Panc1 (cell line): ENCODE measurements at places on chromosomes 5 and 9. TPM values are rescaled to one million over a fixed set of nuclear protein-coding genes. Genes with fewer than 3 reads are reported as not detected.
A peak's percentile ranks its signal among the peaks of the same experiment; 100 is the strongest.

GRCh38 chr9:78782234-78782633 is 485.3 kb downstream of the PSAT1 start:
- H3K4me1 ChIP-seq, result no peaks in the 10 kb centered on the region
- H3K27me3 ChIP-seq, result no peaks in the 10 kb centered on the region
- DNase-seq, result no peak

STC2 gene
- total RNA-seq, result 32.2 TPM

SKP2 gene
- total RNA-seq, result 21.5 TPM

GLRA1 gene
- not detected for total RNA-seq

CLTB gene
- 124 TPM for total RNA-seq

INSYN2B gene
- total RNA-seq, result 0.28 TPM

DNA sequence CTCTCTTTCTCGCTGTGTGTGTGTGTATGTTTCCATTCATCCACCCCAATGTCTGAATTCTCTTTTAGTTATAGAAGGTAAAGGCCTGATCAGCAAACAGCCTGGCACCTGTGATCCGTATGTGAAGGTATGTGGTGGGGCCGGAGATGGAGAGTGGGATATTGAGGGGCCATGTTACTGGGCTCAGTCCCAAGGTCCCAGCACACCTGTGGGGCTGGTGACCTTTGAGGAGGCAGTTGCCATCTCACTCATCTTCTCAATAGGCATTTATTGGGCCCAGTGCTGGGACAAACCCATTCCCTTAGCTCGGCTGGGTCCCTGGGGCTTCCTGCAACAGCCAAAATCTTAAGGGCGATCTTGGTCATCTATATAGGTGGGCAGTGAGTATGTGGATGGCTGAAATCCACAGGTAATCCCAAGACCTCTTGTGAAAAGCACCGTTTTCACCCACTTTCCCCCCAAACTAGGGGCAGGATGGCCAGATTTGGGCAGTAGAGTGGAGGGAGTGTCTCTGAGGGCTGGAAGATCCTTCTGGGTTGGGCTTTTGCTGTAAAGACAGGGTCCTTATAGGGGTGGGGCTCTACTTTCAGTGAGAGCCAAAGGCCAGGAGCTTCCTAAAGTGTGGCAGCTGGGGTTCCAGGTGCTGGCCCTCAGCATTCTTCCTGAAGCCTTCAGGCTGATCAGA is 19.6 kb downstream of the RGS3 start:
- no peaks in the 10 kb centered on the region for H3K4me1 ChIP-seq
- no peak overlapping the region for H3K4me3 ChIP-seq
- no peak for DNase-seq
- no peaks in the 10 kb centered on the region for H3K36me3 ChIP-seq
- H3K27me3 ChIP-seq, result no peaks in the 10 kb centered on the region

- H3K36me3 ChIP-seq, result no peaks in the 10 kb centered on the region
- DNase-seq, result peak; percentile 27
- H3K27ac ChIP-seq, result peak overlapping the region; percentile 26; the same call in 1 of the 2 replicates
- H3K4me3 ChIP-seq, result no peak overlapping the region
- no peaks in the 10 kb centered on the region for H3K27me3 ChIP-seq
Measured at GRCh38 chr5:125311743-125312142, 565.3 kb upstream of the ZNF608 start.

DNA sequence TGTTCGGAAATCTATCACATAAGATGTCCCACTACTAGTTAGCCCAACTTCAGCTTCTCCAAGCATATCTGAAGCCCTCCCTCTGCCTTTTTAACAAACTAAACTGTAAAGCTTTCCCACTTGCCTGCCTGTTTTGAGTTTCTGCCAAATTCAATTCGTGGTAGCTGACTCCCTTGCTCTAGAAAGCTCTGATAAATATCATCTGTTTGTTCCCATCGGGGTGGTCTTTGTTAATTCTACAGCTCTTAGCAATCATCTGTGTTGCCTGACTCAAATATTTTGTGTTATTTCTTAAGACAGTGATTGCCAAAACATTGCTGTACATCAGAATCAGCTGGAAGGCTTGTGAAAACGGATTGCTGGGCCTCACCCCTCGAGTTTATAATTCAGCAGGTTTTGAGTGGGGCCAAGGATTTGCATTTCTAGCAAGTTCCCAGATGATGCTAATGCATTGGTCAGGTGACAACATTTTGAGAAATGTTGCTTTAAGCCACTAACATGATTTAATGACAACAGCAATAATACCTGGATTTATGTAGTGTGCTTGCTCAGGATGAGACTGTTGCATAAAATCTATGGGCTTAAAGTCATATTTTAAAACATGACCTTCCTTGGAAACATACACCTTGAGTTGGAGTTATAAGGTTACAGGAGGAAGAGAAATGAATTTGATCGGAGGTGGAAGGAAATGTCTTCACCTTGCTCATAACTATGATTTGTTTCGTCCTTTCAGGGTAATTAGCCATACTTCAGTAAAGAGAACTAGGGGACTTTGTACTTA is 631.9 kb downstream of the PSAT1 start:
- no peak for DNase-seq
- H3K36me3 ChIP-seq, result no peaks in the 10 kb centered on the region
- no peak overlapping the region for H3K4me3 ChIP-seq
- H3K27ac ChIP-seq, result no peak overlapping the region

UBLCP1 gene
- total RNA-seq, result 31.8 TPM

FIBCD1 gene
- total RNA-seq, result 16.3 TPM

- H3K27ac ChIP-seq, result no peak overlapping the region
- H3K27me3 ChIP-seq, result no peaks in the 10 kb centered on the region
- no peaks in the 10 kb centered on the region for H3K36me3 ChIP-seq
- DNase-seq, result no peak
Measured at GRCh38 chr5:162393534-162393933, 326.0 kb downstream of the GABRG2 start.

DNA sequence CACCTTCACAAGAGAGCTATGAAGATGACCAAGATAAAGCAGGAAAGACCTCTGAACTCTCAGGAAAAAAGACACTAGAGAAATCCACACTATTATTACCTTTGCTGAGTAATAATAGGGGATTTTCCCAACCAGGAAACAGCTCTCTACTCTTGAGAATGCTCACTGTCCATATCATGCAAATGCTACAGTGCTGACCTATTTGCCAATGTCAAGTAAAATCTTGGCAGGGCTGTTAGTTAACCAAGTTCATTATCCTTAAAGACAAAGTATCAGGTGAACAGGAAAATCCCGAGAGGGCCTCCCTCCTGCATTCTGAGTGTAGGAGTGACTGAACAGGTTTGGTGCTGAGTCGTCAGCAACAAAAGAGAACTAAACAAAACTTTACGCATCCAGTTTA is 306.6 kb downstream of the ACTL7B start:
- DNase-seq, result no peak
- H3K36me3 ChIP-seq, result no peaks in the 10 kb centered on the region
- H3K27me3 ChIP-seq, result no peaks in the 10 kb centered on the region
- no peaks in the 10 kb centered on the region for H3K4me1 ChIP-seq

ADAMTS19 gene
- not detected for total RNA-seq

PTPA gene
- 114 TPM for total RNA-seq

NUTM2G gene
- total RNA-seq, result not detected

GRCh38 chr9:93592008-93592642 is 15.7 kb downstream of the PHF2 start:
- no peaks in the 10 kb centered on the region for H3K27me3 ChIP-seq
- H3K4me3 ChIP-seq, result no peak overlapping the region
- H3K4me1 ChIP-seq, result no peaks in the 10 kb centered on the region; the same call in none of the 2 replicates
- H3K36me3 ChIP-seq, result no peaks in the 10 kb centered on the region

- H3K4me3 ChIP-seq, result no peak overlapping the region
- no peaks in the 10 kb centered on the region for H3K27me3 ChIP-seq
- H3K27ac ChIP-seq, result no peak overlapping the region
- H3K4me1 ChIP-seq, result no peaks in the 10 kb centered on the region
- H3K36me3 ChIP-seq, result no peaks in the 10 kb centered on the region
Measured at GRCh38 chr5:110386782-110387181, 339.7 kb downstream of the TMEM232 start.

CBY3 gene
- 0.39 TPM for total RNA-seq

- H3K27me3 ChIP-seq, result no peaks in the 10 kb centered on the region
- no peak overlapping the region for H3K27ac ChIP-seq
- no peak overlapping the region for H3K4me3 ChIP-seq
- H3K36me3 ChIP-seq, result no peaks in the 10 kb centered on the region
- no peak for DNase-seq
Measured at GRCh38 chr9:104319685-104320084, 184.4 kb upstream of the OR13F1 start.

GRCh38 chr9:16959391-16959790 is 88.9 kb upstream of the BNC2 start:
- no peaks in the 10 kb centered on the region for H3K36me3 ChIP-seq
- no peak overlapping the region for H3K4me3 ChIP-seq
- H3K4me1 ChIP-seq, result no peaks in the 10 kb centered on the region
- no peak overlapping the region for H3K27ac ChIP-seq

GARNL3 gene
- 11.5 TPM for total RNA-seq

LPAR1 gene
- total RNA-seq, result 11.0 TPM

GRCh38 chr9:75087289-75087823 is 599 bp downstream of the NMRK1 start:
- DNase-seq, result no peak
- H3K27ac ChIP-seq, result peak overlapping the region; percentile 84
- H3K36me3 ChIP-seq, result no peaks in the 10 kb centered on the region

DNA sequence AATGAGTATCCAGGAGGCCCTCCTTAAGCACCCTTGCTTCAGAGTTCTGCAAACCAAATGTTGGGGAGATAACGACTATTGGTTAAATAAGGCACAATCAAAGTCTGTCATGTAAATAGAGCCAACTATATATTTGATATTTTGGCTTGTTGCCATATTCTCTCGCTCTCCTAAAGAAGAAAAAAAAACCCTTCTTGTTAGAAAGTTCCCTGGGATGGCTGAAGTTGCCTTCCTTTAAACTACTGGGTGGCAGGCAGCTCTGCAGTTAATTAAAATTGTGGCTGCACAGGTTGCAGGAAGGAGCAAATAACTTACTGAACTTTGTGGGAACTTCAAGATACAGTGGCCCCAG is 227.0 kb upstream of the ANKRD55 start:
- no peak overlapping the region for H3K4me3 ChIP-seq
- no peaks in the 10 kb centered on the region for H3K27me3 ChIP-seq
- H3K36me3 ChIP-seq, result no peaks in the 10 kb centered on the region
- DNase-seq, result no peak

- no peaks in the 10 kb centered on the region for H3K27me3 ChIP-seq
- H3K27ac ChIP-seq, result no peak overlapping the region
- DNase-seq, result no peak
- no peaks in the 10 kb centered on the region for H3K36me3 ChIP-seq
- no peaks in the 10 kb centered on the region for H3K4me1 ChIP-seq
Measured at GRCh38 chr5:28809811-28810750, 1771.7 kb upstream of the CDH9 start.

- H3K36me3 ChIP-seq, result no peaks in the 10 kb centered on the region
- H3K4me1 ChIP-seq, result peaks cover 3% of the 10 kb centered on the region; the same call in 1 of the 2 replicates
- no peak overlapping the region for H3K27ac ChIP-seq
- no peak overlapping the region for H3K4me3 ChIP-seq
- H3K27me3 ChIP-seq, result no peaks in the 10 kb centered on the region
Measured at GRCh38 chr5:53403758-53404157, 76.7 kb upstream of the FST start.

SPAG8 gene
- total RNA-seq, result 0.90 TPM

GRCh38 chr5:9316041-9316440 is 229.8 kb downstream of the SEMA5A start:
- no peak for DNase-seq
- H3K27me3 ChIP-seq, result no peaks in the 10 kb centered on the region
- H3K4me1 ChIP-seq, result no peaks in the 10 kb centered on the region
- H3K36me3 ChIP-seq, result no peaks in the 10 kb centered on the region

C9orf85 gene
- total RNA-seq, result 8.0 TPM

GRCh38 chr5:14816374-14816998 is 55.1 kb downstream of the ANKH start:
- no peak overlapping the region for H3K27ac ChIP-seq
- no peaks in the 10 kb centered on the region for H3K4me1 ChIP-seq
- no peaks in the 10 kb centered on the region for H3K27me3 ChIP-seq
- H3K4me3 ChIP-seq, result no peak overlapping the region
- H3K36me3 ChIP-seq, result no peaks in the 10 kb centered on the region

TAF11L5 gene
- not detected for total RNA-seq

CCDC152 gene
- total RNA-seq, result not detected

GRCh38 chr5:18051953-18052352 is 417.7 kb downstream of the TAF11L14 start:
- H3K4me3 ChIP-seq, result no peak overlapping the region
- no peaks in the 10 kb centered on the region for H3K4me1 ChIP-seq
- no peaks in the 10 kb centered on the region for H3K27me3 ChIP-seq
- no peak for DNase-seq
- no peaks in the 10 kb centered on the region for H3K36me3 ChIP-seq

DNA sequence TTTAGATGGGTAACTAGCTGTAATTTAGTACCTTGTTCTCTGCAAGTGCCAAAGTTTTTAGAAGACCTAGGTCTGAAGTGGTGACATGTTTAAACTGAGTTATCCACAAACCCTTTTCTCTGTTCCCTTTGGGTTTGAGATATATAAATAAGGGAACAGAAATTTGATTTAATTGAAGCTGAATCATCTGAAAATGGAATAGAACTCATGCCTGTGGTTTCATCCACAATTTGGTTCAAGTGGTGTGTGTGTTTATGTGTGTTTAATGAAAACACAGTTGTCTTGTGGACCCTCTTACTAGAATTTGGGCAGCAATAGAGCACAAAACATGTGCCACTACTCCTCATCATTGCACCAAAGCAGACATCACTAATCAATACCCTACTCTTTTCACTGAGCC is 216.9 kb downstream of the GLIS3 start:
- no peaks in the 10 kb centered on the region for H3K4me1 ChIP-seq
- H3K36me3 ChIP-seq, result no peaks in the 10 kb centered on the region
- no peak overlapping the region for H3K27ac ChIP-seq
- no peak overlapping the region for H3K4me3 ChIP-seq
- no peak for DNase-seq

- H3K36me3 ChIP-seq, result no peaks in the 10 kb centered on the region
- H3K27ac ChIP-seq, result no peak overlapping the region
- H3K27me3 ChIP-seq, result no peaks in the 10 kb centered on the region
Measured at GRCh38 chr9:77839459-77840140, 191.5 kb upstream of the GNA14 start.

- H3K27me3 ChIP-seq, result peaks cover 6% of the 10 kb centered on the region; the same call in 1 of the 2 replicates
- no peak overlapping the region for H3K27ac ChIP-seq
- no peak for DNase-seq
- H3K4me3 ChIP-seq, result no peak overlapping the region
Measured at GRCh38 chr5:14655146-14655741, 9.3 kb upstream of the OTULIN start.

GRCh38 chr9:113602126-113603047 is 138.9 kb downstream of the RGS3 start:
- H3K4me1 ChIP-seq, result no peaks in the 10 kb centered on the region
- H3K36me3 ChIP-seq, result no peaks in the 10 kb centered on the region
- H3K27ac ChIP-seq, result no peak overlapping the region
- H3K4me3 ChIP-seq, result no peak overlapping the region
- H3K27me3 ChIP-seq, result no peaks in the 10 kb centered on the region

EIF4E1B gene
- total RNA-seq, result not detected

GRCh38 chr5:79512471-79513307 is 1.2 kb downstream of the HOMER1 start:
- peaks cover 31% of the 10 kb centered on the region for H3K4me1 ChIP-seq
- peak overlapping the region; percentile 83 for H3K4me3 ChIP-seq
- H3K36me3 ChIP-seq, result no peaks in the 10 kb centered on the region; the same call in 1 of the 2 replicates
